ENCODE measurements at places on chromosomes 12 and 14.

GRCh38 chr12:56541631-56542030, 20.0 kb downstream of the RBMS2 start:
- DNase-seq, result peak; percentile 9

DNA sequence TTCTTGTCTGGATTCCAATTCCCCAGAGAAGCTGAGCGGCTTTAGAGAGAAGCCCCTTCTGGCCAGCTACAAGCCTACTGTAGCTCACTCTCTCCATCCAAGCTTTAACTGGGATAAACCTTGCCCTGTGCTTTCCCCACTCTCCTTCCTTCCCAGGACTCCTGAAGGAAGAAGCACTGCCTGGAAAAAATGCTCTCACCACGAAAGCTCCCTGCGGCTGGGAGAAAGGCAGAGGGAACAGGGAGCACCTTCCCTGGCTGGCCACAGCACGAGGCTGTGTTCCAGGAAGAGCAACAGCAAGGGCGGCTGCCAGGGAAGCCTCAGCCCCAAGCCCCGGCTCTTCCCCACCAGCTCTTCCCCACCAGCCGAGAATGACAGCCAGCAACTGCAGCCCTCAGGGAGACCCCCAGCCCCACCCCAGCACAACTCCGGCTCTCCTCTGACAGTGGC, 40.8 kb upstream of the PNMA1 start:
- peak; percentile 69 for DNase-seq

- no peak for DNase-seq
Measured at GRCh38 chr14:64639340-64639821, 64.8 kb upstream of the PLEKHG3 start.

DNA sequence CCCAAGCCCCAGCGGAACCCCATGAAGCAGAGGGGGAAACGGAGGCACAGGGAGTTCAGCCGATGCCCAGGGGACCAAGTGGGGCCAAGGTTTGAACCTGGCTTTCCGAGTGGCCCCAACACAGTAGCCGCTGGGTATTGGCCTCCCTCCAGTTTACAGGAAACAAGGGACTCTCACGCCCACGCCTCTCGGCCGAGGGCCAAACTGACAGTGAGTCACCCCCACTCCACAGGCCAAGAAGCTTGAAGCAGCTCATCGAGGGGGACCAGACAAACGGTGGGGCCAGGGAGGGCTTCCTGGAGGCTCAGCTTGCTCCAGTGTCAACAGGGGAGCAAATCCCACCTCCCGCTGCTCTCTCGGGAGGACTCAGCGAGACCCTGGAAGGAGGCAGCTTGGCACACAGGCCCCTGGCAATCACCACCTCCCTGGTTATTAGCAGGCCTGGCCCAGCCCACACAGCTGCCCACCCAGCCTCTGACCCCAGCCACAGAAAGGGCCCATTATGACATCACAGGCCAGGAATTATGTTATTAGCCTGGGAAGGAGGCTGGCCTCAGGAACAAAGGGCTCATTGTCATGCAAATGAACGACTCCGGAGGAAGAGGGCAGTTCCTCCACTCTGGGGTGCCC, 54.6 kb downstream of the NCOR2 start:
- peak; percentile 95 for DNase-seq

- peak; percentile 70 for DNase-seq
Measured at GRCh38 chr12:45304514-45305178, 88.8 kb downstream of the ANO6 start.

Measured in fibroblast of the aortic adventitia (primary cell).